ENCODE measurements at places on chromosomes 1 and 21. TPM values are rescaled to one million over a fixed set of nuclear protein-coding genes. Genes with fewer than 3 reads are reported as not detected.

The TBX19 gene
- total RNA-seq, result 2.0 TPM

The HCRTR1 gene
- not detected for total RNA-seq

The LCE1A gene
- not detected for total RNA-seq

The URB2 gene
- 18.7 TPM for total RNA-seq
